Brain pericyte (primary cell): ENCODE measurements at places on chromosomes 1 and 21.

GRCh38 chr1:111911061-111911460 is 78.4 kb downstream of the KCND3 start:
- no peak for DNase-seq

DNA sequence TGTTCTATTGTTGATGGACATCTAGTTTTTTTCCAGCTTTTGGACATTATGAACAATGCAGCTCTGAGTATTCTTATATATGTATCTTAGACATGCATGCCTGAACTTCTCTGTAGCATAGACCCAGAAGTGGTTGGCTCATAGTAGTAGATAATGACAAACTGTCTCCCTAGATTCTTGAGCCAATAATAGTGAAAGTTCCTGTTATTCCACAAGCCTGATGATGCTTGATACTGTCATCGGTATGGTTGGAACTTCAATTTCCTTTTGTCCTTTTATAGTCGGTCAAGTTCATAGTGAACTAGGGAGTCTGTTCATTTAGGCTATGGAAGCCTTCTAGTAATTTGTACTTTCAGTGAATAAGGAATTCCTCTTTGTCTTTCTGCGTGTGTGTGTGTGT is 56.8 kb downstream of the MTR start:
- no peak for DNase-seq

DNA sequence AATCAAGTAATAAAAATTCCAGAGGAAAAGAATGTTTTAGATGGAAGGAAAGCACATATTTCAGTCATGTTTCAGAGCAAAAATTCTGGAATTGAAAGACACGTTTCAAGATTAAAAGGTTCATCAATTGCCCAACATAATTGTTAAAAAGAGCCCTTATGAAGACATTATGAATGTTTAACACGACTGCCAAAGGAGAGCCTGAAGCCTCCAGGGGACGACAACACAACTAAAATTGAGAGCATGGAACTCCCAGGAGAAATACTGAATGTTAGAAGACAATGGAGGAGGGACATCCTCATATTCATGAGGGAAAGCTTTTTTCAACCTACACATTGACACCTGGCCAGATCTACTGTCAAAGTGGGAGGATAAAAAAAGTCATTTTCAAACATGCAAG is 16.0 kb downstream of the OR2T11 start:
- DNase-seq: no peak

- DNase-seq: no peak
Observed at GRCh38 chr1:208154679-208155642, 89.2 kb downstream of the PLXNA2 start.

GRCh38 chr1:153389973-153390879 is 647 bp downstream of the S100A8 start:
- no peak for DNase-seq
